ENCODE measurements at places on chromosomes 16 and 17.
A peak's percentile ranks its signal among the peaks of the same experiment; 100 is the strongest.

GRCh38 chr16:82133798-82134197 lies 36.2 kb downstream of the MPHOSPH6 start:
- no peak for DNase-seq

DNA sequence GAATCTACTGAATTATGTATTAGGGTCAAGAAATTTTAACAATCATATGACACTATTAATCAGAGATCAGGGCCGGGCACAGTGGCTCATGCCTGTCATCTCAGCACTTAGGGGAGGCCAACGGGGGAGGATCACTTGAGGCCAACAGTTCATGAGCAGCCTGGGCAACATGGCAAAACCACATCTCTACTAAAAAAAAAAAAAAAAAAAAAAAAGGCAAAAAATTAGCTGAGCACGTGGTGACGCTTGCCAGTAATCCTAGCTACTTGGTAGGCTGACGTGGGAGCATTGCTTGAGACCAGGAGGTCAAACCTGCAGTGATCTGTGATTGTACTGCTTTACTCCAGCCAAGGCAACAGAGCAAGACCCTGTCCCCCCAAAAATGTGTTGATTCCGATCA lies 52.5 kb upstream of the CLEC3A start:
- DNase-seq = no peak

DNA sequence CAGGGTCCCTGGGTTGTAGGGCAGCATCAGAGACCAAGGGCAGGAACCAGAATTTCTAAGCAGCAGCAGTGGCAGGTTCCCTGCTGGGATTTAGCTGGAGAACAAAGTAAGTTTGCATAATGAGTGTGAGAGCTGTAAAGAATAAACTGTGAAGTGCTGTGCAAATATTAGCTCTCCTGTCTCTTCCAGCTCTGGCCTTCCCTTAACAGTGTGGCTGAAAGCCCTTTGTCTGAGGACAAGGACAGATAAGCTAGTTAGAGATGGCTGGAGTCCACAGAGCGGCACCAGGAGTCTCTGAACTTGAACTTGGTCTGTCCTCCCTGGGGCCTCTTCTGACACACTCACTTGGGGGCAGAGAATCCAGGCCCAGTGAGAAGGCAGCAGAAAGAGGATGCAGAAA lies 98.2 kb upstream of the WSCD1 start:
- no peak for DNase-seq

DNA sequence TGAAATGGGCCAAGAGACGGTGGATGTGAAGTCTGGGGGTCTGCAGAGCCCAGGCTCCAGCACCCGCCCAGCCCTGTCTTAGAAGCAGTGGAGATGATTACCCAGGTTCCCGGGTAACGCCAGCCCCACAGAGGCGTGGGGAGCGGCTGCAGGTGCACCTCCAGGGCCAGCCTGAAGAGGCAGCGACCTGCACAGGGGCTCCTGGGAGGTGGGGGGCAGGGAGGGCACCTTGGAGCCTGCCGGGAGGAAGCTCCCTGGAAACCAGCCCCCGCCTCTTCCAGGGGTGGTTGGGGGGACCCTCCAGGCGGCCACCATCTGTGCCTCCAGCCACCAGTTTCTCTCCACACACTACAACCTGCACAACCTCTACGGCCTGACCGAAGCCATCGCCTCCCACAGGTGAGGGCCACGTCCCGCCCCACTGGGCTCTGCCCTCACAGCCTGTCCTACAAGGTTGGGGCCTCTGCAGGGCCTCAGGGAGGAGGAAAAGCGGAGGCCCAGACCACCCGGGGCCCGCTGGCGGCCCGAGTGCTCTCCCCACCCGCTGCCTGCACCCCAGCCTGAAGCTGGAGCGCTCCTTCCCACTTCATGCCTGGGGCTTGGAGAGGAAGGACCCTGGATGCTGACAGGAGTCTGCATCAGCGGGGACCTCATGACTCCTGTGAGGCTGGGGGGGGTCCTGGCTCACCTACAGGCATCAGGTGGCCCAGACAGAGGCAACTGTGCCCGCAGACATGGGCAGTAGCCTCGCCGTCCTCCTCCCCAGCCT lies 10.5 kb downstream of the GAA start:
- no peak for DNase-seq

DNA sequence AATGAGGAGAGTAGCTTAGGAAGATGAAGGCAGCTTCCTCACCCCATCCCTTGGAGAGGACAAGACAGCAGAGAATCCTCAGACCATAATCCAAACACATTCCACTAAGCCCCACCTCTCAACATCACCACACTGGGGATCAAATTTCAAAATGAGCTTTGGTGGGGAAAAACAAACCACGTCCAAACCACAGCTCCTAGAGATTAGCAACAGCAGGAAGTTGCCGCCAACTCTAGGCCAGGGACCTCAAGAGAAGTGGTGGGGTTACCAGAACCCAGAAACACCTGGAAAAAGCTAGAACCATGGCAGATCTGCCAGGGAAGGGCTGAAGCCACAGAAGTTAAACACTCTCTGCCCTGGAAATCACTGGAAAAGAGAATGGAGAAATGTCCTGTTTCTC lies 571.6 kb downstream of the HS3ST4 start:
- DNase-seq = no peak

DNA sequence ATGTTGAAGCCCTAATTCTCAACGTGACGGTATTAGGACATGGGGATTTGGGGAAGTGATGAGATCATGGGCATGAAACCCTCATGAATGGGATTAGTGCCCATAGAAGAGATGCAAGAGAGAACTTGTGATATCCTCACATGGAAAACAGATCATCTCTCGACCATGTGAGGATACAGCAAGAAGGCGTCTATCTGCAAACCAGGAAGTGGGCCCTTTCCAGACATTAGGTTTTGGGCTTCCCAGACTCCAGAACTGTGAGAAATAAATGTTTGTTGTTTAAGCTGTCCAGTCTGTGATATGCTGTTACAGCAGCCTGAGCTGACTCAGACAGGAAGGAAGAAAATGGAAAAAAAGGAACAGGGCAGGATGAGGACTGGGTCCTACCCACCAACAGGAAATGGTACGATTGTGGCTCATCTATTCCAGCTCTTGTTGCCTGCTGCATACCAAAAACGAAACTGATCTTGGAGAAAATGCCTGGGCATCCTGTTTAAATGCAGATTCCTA lies 21.9 kb upstream of the SSTR2 start:
- no peak for DNase-seq

GRCh38 chr17:4272972-4273368 lies 9.2 kb upstream of the ANKFY1 start:
- no peak for DNase-seq

GRCh38 chr16:66954097-66954659 lies 6.9 kb upstream of the CES3 start:
- DNase-seq = peak; percentile 33

- DNase-seq = no peak
Measured at GRCh38 chr16:23516366-23517137, 6.3 kb upstream of the GGA2 start.

DNA sequence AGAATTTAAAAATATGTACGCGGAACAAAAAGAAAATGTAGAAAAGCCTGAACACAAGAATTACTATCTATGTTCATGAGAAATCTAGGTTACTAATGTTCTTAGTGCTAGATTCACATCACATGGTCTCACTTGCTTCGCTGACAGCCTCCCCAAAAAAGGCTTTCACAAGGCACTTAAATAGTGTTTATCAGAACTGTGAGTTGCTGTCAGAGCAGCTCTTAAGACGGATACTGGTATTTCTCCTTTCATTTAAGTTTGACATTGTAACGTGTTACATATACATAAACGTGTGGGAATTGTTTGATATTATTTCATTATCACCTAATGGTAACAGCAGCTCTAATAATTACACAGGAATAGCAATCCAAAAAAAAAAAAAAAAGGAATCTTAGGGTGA lies 150.9 kb downstream of the CDH8 start:
- DNase-seq = no peak

GRCh38 chr16:2282262-2282661 lies 14.3 kb upstream of the RNPS1 start:
- no peak for DNase-seq

DNA sequence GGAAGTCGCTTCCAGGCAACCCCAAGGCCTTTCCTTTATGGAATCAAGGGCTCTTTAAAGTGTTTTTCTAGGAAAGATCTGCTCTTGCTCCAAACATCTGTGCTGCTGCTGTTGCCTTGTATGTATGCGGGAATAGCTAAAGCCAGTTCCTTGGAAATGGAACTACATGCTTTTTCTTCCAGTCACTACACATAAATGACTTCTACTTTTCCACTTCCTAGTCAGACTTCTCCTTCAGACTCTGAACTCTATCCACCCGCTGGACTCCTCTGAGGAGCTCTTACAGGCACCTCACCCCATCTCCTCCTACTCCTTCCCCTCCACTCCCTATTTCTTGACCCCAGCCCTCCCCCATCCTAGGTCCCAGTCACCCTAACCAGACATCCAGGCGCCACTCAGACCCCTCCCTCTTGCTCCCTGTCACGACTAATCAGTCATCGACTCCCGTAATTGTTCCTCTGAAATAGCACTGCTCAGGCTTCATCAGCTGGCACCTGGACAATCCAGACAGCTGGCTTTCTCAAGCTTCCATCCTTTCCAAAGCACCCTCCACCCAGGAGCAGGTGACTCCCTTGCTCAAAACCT lies 15.0 kb upstream of the PEMT start:
- no peak for DNase-seq

DNA sequence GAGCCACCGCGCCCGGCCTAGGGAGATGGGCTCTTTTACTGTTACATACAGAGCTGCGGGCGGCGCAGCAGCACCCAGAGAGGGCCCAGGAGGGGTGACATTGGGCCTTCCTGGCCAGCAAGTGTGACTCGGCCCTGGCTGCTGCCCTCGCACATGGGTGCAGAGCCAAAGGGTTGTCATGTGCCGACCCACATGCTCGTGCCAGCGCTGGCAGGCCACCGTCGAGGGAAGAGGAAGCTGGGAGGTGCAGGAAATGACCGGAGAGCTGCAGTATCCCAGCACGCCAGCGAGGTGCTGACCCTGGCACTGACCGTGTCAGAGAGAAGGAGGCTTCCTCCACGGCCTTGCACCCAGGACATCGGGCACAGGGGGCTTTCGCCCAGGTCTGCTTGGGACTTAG lies 8.0 kb downstream of the ENDOV start:
- no peak for DNase-seq

DNA sequence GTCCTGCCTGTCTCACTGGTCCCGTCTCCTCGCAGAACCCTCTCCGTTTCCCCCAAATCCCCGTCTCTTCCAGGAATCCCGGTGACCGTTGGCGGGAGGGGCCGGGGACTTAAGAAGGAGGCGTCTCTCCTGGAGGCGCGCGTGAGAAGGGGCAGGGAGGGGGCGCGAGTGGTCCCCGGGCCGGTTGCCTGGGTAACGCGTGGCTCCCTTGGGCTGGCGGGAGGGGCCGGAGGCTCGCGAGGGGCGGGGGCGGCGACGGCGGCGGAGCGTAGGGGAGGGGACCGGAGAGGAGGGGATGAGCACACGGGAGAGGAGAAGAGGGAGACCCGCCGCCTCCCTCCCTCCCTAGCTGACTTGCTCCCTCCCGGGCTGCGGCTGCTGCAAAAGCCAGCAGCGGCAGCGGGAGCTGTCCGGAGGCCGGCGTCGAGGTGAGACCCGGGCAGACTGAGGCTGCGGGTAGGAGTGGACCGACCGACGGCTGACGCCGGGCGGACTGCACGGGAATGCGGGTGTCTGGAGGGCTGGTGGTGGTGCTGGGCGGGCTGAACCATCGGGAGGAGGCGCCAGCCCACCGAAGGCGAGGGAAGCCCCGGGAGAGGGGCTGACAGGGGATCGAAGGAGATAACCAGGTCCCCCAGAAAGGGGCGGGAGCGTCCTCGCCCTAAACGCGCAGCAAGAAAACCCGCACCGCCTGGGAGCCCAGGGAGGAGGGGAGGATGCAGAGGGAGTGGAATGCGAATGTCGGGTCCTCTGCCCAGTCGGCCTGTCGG lies at the start of gene PRRT2:
Gene PRRT2 (plus strand): TSS at position 298 of the 770 bp plus-strand sequence. CDS start 862 bp downstream, outside the sequence.
- no peak for DNase-seq

DNA sequence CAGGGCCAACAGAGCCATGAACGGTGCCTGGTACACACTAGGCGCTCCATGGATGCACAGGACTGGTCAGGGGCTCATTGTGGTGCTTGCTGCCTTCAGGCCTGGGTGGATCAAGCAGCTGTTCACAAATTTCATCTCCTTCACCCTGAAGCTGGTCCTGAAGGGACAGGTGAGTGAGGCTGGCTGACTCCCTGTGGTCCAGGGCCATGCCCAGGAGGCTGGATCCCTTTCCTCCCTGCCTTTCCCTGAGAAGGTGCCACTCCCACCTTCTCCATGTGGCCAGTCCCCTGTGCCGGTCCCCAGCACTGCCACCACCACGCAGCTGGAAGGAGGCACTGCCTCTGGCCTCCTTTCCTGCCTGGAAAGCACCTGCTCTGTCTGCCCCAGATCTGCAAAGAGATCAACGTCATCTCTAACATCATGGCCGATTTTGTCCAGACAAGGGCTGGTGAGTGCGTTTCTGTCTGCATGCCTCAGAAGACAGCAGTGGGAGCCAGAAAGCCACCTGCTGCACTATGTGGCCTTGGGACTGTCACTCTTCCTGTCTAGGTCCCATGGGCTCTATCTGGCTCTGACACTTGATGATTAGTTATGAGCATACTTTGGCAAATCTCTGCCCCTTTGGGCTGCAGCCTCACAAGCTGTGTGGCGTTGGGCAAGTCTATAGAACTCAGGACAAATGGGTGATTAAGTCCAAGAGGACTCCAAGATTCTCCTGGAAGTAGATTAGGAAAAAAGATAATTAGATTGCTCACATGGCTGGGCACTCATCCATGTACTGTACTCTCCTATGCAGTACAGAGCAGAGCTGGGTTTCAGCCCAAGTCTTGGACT lies 9.4 kb downstream of the CETP start:
- DNase-seq = no peak

- DNase-seq = no peak
Measured at GRCh38 chr17:60960398-60961065, 282.9 kb downstream of the BCAS3 start.

GRCh38 chr17:82457929-82458178 lies 687 bp upstream of the NARF start:
- DNase-seq = no peak

DNA sequence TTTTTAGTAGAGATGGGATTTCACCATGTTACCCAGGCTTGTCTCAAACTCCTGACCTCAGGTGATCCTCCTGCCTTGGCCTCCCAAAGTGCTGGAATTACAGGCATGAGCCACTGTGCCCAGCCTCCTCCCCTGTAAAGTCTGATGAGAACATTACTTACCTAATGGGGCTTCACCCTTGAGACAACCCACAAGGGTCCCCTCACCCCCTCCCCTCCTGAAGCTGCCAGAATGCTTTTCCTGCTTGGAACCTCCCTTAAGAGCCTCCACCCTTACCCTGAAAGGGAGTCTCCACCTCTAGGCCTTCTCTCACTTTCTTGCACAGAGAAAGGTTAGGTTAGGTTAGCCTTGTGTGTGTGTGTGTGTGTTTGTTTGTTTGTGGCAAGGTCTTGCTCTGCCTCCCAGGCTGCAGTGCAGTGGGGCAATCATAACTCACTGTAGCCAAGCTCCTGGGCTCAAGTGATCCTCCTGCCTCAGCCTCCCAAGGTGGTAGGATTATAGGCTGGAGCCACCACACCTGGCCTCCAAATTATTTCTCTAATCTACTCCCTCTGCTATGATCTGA lies 8.9 kb downstream of the SLC5A11 start:
- no peak for DNase-seq

DNA sequence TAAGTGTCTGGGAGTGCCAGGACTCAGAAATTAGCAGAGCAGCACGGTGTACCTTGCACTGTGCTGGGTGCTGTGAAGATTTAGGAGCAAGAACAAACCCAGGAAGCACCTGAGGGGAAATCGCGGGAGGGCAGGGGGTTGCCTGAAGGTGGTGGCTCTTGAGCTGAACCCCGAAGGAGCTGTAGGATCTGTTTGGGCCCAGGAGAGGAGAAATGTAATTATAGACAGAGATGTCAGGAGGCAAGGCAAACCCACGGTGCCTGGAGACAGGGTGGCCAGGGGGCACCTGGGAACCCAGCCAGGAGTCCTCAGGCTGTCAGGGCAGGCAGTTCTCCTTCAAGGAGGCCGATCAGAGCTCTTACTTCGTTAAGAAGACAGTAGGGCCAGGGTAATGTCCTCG lies 109.1 kb downstream of the C16orf78 start:
- no peak for DNase-seq
